ENCODE measurements at places on chromosomes 12 and 14.
A peak's percentile ranks its signal among the peaks of the same experiment; 100 is the strongest.

DNA sequence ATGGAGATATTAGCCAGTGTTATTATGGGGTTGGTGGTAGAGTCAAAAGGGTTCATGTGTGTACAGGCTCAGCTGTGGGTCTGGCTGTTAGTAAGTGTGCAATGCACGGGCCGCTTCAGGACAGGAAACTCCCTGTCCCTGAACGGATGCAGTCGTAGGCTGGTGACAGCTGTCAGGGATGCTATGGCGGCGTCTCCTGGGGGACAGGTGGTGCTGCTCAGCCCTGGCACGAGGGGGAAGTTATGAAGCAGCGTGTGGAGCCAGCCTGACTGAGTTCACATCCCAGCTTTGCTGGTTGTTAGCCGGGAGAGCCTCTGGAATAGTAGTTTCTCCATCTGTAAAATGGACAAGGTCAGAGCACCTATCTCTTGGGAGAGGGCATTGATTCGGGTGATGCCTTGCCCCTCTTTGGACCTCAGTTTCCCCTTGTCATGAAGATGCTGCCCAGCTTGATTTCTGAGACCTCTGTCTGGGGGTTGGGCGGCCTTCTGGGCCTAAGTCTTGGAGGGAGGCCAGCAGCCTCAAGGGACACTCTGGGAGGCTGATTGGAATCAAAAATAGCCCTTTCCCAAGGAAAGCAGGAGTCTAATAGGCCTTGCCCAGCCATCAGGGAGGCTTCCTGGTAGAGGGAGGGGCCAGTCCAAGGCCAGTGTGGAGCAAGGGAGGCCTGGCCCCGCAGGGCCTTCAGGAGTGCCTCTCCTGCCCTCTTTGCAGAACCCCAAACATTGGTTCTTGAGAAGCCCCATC, 7.1 kb downstream of the ASB2 start:
- no peak for DNase-seq

DNA sequence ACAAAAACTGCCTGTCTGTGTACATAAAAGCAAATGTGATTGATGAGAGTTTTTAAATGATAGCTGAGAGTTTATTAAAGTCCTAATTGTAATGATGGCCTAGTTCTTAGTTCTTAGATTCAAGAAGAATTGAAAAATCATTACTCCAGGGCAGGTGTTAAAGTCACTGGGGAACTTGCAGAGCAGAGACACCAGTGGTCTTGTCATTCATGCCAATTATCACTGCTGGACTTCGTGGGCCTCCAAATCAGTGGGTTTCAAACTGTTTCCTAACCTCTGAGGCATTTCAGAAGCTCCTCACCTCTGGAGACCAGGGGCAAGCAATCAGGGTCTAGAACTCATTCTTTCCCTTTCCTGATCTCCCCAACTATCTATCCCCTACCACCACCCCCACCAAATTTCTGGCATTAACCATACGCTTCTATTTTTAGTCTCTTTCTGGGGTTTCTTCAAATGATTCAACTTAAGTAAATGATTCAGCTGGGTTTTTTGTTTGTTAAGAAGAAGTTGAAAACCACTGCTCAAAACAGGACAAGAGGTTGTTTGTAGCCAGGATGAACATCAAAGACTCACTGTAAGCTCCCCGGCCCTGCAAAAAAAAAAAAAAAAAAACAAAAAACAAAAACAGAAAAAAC, 80.1 kb downstream of the CEP83 start:
- DNase-seq = peak; percentile 19

GRCh38 chr14:103688906-103689902, 26.0 kb downstream of the XRCC3 start:
- DNase-seq = no peak

DNA sequence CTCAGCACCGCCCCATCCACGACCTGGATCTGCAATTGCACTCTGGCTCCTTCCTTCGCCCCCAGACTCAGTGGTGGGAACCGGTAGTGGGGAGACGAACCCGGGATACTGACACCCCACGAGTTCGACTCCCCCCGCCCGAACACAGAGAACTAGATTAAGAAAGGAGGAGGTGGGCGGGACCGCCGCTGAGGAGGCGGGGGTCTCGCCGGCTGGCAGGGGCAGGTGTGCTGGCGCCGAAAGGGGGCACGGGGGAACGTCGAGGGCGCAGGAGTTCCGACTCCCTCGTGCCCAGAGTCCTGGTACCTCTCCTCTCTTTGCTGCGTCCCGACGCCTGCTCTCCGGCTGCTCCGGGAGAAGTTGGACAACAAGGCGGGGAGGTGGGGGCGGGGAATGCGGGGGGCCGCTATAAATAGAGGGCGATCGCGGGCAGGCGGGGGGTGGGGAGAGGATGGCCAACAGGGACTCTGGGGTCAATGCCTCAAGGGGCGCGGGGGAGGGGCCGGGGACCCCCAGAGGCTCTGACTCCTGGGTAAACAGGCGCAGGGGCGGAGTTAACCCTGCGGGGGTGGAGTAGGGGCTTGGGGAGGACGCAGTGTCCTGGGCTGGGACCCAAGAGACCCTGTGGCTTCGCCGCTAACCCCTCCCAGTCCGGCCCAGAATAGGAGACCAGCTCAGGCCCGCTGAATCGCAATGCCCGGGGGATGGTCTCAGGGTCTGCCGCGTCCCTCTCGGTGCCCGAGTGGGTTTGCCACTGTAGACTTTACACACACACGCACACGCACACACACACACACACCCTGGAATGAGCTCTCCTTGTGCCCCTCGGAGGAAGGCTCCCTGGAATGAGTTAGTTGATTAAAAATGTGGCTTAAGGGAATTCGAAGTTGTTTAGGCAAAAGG, 761 bp upstream of the NDRG2 start:
- no peak for DNase-seq

Data from activated CD4-positive, alpha-beta memory T cell treated with anti-CD3 and anti-CD28 coated beads for 36 hours (primary cell).